Hair follicle dermal papilla cell (primary cell): ENCODE measurements at places on chromosomes 12 and 14. TPM values are rescaled to one million over a fixed set of nuclear protein-coding genes. Genes with fewer than 3 reads are reported as not detected.

Gene STAC3
- total RNA-seq: 0.81 TPM in 1 of 2 replicates, not detected in the other

Gene CELA1
- not detected in 2 replicates for total RNA-seq

Gene FRS2
- 85.7 and 94.6 TPM in 2 replicates for total RNA-seq

Gene CLEC12A
- total RNA-seq: 0.65 TPM in 1 of 2 replicates, not detected in the other

Gene SDR9C7
- total RNA-seq: not detected in 2 replicates

Gene ASB2
- total RNA-seq: 0.16 TPM in 1 of 2 replicates, not detected in the other

Gene CCDC197
- total RNA-seq: not detected in 2 replicates

Gene MYO1H
- total RNA-seq: 0.16 TPM in 1 of 2 replicates, not detected in the other

Gene STAT2
- total RNA-seq: 671 and 690 TPM in 2 replicates

Gene ALDH1L2
- total RNA-seq: 58.7 and 66.9 TPM in 2 replicates

Gene WIF1
- not detected in 2 replicates for total RNA-seq

Gene AMDHD1
- under 0.01 TPM in 1 of 2 replicates, not detected in the other for total RNA-seq
